IMR-90 (cell line): ENCODE measurements at places on chromosomes 11 and 22.

DNA sequence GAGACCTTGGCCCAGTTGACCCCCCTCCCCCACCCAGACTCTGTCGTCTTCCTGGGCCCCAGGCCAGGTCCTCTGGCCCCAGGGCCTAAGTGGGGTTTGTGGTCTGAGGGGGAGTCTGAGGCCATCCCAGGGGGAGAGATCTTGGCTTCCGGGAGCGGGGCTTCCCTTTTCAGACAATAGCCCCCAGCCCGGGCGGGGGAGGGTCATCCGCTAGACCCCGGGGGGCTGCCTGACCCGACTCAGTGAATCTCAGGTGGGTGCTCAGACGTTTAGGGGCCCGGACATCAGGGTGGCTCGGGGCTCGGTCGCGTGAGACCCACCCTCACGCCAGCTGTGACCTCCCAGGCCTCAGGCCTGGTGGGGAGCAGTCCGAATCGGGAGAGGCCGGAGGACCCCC, 609 bp downstream of the MAPK11 start:
- DNase-seq = no peak

GRCh38 chr11:86460461-86461385, 86.0 kb downstream of the CCDC81 start:
- peak; percentile 71 for DNase-seq

- no peak for DNase-seq
These were observed 411 bp upstream of the EXPH5 start for GRCh38 chr11:108593923-108594434.

GRCh38 chr11:114075891-114076441, 16.5 kb downstream of the ZBTB16 start:
- peak; percentile 24 for DNase-seq

GRCh38 chr22:46675479-46675878, 55.3 kb downstream of the GRAMD4 start:
- no peak for DNase-seq

- DNase-seq = no peak
These were observed 118.0 kb downstream of the SIK3 start for GRCh38 chr11:116980136-116980793.
